ENCODE measurements at places on chromosomes 7 and 10.
A peak's percentile ranks its signal among the peaks of the same experiment; 100 is the strongest.

- peak; percentile 89 for DNase-seq
Measured at GRCh38 chr10:10831085-10831484, 186.6 kb upstream of the CELF2 start.

- DNase-seq = no peak
Measured at GRCh38 chr10:78763651-78764395, 304.9 kb upstream of the ZMIZ1 start.

GRCh38 chr10:29689001-29689400, 54.2 kb upstream of the SVIL start:
- peak; percentile 12 for DNase-seq

- DNase-seq = peak; percentile 63
Measured at GRCh38 chr10:14010101-14010558, 320.6 kb downstream of the FRMD4A start.

- no peak for DNase-seq
Measured at GRCh38 chr7:44313621-44314031, 11.8 kb downstream of the CAMK2B start.

DNA sequence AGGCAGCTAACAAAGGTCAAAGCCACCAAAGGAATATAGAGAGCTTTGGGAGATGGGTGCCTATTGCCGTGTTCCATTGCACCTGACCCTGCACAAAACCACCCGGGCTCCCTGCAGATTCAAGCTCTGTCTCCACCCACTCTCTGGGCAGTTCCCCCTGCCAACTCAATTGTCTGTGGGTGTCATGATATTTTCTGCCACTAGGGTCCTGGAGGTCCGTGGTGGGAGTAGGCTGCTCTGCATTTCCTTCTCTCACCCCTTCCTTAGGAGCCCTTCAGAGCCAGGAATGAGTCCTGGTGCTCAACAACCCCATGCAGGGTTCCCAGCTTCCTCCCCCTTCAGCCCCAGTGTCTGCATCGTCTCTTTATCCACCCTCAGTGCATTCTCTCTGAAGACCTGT, 34.1 kb downstream of the PNLIPRP2 start:
- DNase-seq = no peak

DNA sequence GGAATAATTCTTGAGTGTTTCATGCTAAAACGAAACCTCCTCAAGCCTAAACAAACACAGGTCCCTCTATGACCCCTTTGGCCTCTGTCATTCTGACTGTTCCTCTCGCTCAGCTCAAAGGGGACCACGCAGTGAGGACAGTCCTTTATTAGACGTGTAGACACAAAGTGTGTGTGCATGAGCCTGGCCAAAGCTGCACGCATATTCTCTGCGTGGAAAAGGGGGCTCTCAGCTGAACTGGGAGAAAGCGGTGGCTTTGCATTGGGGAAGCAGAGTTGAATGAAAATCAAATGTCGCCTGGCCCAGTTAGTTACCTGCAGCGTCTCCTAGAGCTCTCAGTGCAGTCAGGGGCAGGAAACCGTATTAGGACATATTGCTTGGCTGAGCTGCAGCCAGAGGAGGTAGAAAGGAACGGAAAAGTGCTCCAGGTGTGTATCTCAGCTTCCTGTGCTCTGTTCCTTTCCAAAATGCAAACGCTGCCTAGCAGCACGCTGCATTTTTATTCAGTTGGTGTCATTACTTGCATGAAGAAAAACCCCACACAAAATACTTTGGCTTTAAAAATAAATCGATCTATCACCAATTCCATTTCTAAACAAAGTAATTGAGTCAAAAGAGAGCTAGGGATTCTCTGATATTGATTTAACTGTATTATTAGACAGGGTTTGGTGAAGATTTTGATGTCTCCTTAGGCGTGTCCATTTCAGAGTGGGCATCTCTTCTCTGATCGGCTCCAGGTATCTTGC, 4.9 kb downstream of the GATA3 start:
- DNase-seq = no peak

DNA sequence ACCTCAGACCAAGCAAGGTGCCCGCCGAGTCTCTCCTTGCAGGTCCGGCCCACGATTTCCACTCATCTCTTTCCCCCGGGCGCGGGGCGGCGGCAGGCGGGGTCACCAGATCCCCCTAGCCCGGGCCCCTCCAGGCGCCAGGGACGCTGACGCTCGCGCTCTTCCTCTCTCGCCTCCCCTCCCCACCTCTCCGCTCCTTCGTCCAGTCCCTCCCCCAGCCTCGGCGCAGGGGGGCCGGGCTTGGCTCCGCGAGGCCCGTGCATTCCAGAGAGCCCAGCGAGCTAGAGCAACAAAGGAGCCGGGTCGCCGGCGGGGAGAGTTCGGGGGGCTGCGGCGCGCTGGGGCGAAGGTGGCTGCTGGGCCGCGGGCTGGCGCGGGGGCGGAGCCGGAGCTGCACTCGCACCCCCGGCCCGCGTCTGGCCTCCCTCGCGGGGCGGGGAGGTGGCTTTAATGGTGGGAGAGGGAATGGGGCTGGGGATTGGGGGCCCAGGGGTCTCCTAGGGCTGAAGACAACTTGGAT, at the start of gene SMO:
SMO (plus strand) TSS at position 262 of the 520 bp plus-strand sequence. CDS start 519 bp downstream, outside the sequence.
- no peak for DNase-seq

All from skeletal muscle cell (primary cell).